ENCODE measurements at places on chromosomes 2 and 18.

GRCh38 chr18:79102886-79103285 is 33.7 kb downstream of the ATP9B start:
- no peak for DNase-seq

GRCh38 chr2:186780701-186781316 is 68.2 kb downstream of the ZSWIM2 start:
- no peak for DNase-seq

- no peak for DNase-seq
Observed at GRCh38 chr2:19971691-19972090, 18.2 kb downstream of the WDR35 start.

- no peak for DNase-seq
Observed at GRCh38 chr2:215664847-215665525, 229.1 kb upstream of the FN1 start.

GRCh38 chr2:3447789-3448317 is 68.4 kb downstream of the TRAPPC12 start:
- DNase-seq: no peak

GRCh38 chr2:74448771-74449170 is 6.1 kb upstream of the INO80B start:
- no peak for DNase-seq

DNA sequence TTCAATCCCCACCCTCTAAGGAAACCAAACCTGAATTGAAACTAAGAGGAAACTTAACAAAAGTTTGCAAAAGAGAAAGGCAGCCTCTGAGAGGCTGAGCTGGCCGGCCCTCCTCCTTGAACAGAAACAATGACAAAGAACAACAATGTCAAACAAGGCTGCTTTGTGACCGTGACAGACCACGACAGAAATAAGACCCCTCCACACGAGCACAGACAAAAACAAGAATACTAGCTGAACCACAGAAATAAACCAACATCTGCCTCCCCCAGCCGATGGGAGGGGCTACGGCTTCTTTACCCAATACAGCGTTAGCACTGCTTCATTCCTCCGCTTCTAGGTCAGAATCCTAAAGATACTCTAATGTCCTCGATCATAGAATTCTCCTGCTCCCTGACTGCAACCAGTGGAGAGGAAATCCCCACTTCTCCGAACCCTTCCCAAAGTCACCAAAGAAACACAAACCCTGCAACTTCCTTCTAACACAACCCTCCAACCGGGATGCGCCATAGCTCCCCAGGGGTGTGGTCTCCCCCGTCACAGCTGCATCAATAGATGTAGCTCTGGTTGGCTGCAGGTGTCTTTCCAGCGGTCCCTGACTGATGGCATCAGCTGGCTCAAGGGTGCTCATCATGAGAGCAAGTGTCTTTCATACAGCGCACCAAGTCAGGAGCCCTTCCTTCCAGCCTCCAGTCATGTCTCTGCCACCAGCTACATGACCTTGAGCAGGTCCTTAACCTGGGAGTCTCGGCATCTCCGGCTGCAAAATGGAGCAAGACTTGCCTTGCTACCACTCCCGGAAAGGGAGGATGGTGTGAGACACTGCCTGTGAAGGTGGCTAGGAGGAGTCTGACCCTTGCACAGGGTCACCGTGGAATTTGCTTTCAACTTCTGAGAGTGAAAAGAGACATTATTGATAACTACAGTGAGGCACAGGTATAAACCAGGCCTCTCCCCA is 198.6 kb downstream of the HAUS1 start:
- no peak for DNase-seq

DNA sequence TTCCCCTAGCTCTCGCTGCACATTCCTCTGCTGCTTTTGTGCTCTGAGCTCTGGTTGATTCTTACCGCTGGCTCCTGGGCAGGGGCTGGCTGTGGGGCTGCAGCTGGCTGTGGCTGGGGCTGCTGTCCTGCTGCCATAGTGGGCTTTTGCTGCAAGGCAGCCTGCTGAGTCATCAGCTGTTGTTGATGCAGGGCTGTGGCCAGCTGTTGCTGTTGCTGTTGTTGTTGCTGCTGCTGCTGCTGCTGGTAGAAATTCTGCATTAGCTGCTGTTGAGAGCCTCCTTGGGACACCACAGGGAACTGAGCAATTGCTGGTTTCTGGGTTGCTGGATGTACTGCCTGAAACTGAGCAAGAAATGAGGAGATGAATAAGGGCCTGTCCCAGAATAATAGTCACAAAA is 77.2 kb upstream of the NFU1 start:
- no peak for DNase-seq

- no peak for DNase-seq
Observed at GRCh38 chr2:238878051-238878735, 30.3 kb downstream of the TWIST2 start.

DNA sequence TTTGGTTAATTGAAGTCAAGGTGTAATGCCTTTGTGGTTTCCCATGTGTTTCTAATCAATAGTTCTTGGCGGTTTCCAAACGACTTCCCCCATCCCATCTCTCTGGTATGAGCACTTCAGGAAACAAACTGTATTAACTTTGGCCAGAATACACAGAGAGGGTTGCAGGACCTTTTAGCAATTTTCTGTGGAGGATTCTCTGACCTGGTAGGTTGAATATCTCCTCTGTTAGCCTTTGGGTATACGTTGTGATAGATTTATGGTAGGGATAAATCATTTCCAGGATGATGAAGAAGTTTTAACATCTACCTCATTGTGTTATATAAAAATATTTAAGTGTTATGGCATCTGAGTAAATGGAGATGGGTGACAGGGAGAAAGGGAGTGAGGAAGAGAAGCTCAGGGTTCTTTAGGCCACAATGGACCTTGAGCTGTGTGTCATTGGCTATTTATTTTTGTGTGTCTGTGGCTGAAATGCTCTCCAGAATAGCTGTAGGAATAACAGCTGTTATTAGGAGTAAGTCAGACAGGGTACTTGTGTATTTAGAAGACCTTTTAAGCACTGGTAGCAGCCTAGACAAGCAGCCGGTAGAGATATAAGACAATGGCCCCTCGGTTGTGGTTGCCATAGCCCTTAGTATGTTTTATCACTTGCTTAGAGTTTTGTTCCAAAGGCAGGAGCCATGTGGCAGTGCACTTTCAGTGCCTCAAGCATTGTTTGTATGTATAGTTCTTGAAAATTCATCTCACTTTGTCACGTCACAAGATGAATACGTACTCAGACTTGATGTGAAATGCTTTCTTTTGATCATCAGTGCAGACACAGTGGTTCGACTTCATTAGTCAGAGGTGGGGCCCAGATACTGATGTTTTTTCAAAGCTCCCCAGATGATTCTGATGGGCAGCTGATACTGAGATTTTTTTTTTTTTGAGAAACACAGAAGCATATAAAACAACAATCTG is 91.1 kb downstream of the FMNL2 start:
- DNase-seq: no peak

- DNase-seq: no peak
Observed at GRCh38 chr2:62589691-62590356, 83.8 kb upstream of the TMEM17 start.

GRCh38 chr2:181072486-181073235 is 92.3 kb downstream of the UBE2E3 start:
- no peak for DNase-seq

- no peak for DNase-seq
Observed at GRCh38 chr2:179302764-179303571, 38.3 kb upstream of the SESTD1 start.
